CD4-positive, alpha-beta T cell treated with Interleukin-21 for 1 hour (primary cell): ENCODE measurements at places on chromosomes 11 and 22.
A peak's percentile ranks its signal among the peaks of the same experiment; 100 is the strongest.

GRCh38 chr11:115008799-115009198 lies 330.5 kb downstream of the NXPE2 start:
- DNase-seq, result no peak

DNA sequence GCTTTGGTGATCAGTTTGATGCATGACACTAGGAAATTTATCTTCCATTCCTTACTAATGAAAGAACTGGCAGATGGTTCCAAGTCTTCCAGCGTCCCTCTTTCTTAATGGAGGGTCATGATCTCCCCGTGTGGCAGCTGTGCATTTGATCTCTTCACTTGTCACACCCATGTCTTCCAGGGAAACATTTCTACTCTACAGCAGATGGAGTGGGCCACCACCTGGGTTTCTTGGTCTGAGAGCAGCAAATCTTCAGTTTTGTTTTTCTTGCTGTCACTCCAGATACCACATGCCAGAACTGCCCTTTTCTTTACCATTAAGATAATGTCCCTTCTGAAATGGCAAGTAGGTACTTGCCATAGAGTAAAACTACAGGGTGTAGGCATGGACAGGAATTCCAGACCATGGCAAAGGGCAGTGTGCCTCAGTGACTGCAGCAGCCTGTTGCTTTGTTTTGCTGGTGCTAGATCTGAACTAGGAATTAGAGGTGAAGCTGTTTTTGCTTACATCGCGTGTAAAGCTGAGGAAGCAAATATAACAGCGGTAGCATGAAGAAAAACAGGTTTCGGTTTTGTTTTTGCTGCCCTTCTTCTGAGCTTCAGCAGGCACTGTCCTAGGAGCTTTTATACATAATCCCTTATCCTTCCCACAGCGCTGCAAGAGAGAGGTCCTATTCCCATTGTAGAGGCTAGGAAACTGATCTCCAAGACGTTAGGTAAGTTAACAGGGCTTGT lies 20.7 kb upstream of the C11orf96 start:
- no peak for DNase-seq

GRCh38 chr22:35409783-35410662 lies 10.1 kb downstream of the MCM5 start:
- DNase-seq, result peak; percentile 35

DNA sequence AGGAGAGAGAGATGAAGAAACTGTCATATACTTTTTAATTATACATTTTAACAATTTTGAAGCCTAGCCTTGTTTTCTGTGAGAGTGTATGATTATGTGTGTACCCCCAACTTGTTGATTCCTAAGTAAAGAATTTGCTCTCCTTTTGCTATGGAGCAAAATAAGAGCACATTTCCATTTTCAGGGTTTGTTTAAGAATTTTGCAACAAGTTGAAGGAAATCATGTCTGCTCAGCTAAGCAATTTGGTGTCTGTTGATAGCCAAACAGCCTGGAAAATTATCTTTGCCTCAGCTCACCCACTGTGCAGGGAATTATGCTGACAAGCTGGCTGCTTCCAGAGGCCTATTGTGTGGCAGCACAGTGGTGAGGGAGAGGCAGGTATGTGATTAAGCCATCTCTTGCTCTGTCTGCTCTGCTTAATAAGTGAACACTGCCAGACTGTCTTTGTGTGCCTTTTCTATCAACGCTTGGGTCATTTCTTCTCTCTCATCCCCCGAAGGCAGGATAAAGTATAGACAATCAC lies 135.1 kb upstream of the TTC12 start:
- no peak for DNase-seq

GRCh38 chr22:19849835-19850762 lies 4.6 kb downstream of the GNB1L start:
- no peak for DNase-seq

GRCh38 chr22:36010882-36011281 lies 17.7 kb downstream of the RBFOX2 start:
- no peak for DNase-seq

DNA sequence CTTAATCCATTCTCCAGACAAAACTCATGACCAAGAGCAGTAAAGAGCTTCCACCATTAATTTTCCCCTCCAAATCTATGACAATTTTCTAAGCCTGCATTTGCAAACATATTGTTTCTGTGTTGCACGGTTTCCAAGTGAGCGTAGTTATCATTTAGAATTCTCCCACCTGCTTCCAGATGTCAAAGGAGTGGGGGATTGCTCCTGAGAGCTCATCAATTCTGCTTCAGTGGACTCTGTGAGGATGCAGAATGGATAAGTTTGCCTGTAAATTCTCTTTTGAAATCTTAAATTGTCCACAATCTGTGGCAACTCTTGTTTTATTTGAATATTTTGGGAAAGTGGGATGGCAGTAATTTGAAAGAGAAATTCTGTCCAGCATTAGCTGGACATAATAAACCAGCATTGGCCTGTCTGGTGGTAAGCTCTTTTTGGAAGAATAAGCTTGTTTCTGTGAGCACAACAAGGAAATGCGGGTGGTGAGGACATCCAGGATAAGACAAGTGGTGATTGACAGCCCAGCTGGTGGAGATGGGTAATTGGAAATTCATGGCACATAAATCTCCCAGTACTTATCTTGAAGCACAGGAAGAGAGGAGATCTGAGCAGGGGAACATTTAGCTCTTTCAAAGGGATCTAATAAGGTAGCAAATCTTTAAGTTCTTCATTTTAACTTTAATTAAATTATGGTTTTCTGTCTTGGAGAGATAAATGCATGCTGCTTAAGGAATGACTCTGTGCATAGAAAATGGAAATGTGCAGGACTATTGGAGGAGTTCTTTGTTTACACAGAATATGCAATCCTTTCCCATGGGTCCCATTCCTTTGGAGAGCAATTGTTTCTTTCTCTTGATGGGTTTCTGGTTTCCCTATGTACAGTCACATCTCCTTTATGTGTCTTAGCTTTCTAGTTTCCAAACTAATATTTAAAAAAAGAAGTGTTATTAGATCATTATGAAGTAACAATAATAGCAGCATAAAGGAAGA lies 73.2 kb downstream of the FAT3 start:
- DNase-seq, result no peak

DNA sequence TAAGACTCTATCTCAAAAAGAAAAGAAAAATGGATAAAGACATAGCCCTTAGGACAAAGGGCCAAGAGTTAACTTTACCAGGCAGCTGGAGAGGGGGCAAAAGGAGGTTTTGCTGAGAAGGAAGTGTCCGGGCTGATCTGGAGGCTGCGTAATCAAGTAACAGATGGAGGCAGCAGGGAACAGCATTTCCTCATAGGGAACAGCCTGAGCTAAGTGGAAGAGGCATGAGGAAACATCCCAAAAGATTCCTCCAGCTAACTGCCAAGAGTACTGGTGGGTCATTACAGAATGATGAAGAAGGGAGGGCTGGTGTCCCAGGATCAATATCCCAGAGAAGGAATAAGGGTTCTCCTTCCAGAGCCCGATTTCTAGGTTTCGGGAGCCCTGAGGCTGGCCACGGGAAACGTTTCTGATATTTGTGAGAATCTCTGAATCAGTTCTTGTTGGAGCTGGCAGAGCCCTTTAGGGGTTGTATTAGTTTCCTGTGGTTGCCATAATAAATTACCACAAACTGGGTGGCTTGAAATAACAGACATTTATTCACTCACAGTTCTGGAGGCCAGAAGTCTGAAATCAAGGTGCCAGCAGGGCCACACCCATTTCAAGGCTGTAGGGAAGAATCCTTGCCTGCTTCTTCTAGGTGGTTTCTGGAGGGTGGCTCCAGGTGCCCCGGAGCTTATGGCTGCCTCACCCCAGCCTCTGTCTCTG lies 21.2 kb downstream of the LIF start:
- no peak for DNase-seq

DNA sequence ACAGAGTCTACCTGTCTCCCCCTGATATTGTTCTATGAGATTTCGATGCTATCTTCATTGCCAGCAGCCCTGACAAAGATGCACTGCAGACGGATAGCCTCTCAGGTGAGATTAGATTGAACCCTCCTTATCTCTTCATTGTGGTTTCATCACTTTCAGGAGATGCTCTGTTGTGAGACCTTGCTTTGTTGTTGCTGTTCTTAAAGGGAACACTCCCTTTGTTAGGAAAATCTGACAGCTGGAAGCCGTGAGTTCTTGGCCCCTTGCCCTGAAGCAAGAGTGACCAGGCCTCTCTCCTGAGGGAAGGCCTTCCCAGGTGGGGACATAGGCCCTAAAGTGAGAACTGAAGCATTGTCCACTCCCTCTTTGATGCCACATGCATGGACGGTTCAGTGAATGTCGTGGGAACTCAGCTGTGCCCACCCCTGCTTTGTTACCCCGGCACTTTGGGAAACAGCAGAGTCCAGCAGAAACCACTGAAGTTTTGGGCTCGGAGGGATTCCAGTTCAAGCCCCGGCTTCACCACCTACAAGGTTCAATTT lies 976.1 kb downstream of the TBC1D22A start:
- DNase-seq, result no peak

- no peak for DNase-seq
These were observed 2.4 kb upstream of the SGSM3 start for GRCh38 chr22:40368016-40368415.

DNA sequence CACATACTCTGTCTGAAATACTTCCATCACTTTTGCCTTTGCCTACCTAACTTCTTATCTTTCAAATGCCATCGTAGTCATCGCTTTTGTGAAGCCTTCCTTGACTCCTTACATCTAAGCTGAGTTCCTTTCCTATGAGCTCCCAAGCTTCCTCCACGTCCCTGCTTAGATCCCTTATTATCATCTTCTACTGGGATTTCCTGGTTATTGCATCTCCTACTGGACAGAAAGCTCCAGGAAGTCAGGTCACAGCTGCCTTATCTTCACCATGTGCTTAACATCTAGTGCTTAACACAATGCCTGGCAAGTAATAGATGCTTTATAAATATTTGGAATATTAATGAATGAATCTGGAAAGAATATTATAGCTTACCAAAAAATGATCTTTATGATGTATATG lies 5.9 kb downstream of the YPEL4 start:
- no peak for DNase-seq

GRCh38 chr11:112558691-112559090 lies 298.0 kb upstream of the PLET1 start:
- DNase-seq, result no peak

- peak; percentile 55 for DNase-seq
These were observed at the start of gene FZD4 for GRCh38 chr11:86955361-86956120. TSS of gene FZD4 (minus strand) at chr11:86955395. CDS start at chr11:86955085, 310 bp downstream.

DNA sequence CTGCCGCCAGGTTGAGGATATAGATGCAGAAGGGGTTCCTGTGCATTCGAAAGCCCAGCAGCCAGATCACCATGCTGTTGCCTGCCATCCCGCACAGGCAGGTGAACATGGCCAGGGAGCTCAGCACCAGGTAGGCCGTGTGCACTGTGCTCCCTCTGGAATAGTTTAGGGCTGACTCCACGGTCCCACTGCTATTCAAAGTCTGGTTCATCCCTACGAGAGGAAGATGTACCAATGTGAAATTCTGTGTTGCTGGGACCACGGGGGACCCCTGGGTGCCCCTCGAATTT lies at the start of gene MRGPRD:
MRGPRD (minus strand) TSS at position 211 of the 290 bp plus-strand sequence; CDS start at position 211, 0 bp downstream.
- no peak for DNase-seq

DNA sequence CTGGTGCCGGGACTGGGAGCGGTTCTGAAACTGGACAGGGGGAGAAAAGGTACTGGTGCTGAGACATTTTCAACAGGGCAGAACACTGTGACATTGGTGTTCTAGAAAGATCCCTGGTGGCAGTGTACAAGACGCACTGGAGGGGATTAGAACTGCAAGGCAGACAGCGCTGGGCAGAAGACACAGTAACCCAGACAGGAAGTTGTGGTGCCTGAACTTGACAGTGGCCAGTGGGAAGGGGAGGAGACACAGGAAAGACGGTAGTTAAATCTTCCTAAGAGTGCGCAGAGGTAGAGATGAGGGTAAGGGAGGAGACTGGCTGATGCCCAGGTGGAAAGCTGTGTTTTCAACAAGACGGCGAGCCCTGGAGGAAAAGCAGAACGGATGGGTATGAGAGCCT lies 24.5 kb downstream of the FAM227A start:
- no peak for DNase-seq

GRCh38 chr11:48900131-48900800 lies 83.4 kb downstream of the TRIM51G start:
- no peak for DNase-seq

DNA sequence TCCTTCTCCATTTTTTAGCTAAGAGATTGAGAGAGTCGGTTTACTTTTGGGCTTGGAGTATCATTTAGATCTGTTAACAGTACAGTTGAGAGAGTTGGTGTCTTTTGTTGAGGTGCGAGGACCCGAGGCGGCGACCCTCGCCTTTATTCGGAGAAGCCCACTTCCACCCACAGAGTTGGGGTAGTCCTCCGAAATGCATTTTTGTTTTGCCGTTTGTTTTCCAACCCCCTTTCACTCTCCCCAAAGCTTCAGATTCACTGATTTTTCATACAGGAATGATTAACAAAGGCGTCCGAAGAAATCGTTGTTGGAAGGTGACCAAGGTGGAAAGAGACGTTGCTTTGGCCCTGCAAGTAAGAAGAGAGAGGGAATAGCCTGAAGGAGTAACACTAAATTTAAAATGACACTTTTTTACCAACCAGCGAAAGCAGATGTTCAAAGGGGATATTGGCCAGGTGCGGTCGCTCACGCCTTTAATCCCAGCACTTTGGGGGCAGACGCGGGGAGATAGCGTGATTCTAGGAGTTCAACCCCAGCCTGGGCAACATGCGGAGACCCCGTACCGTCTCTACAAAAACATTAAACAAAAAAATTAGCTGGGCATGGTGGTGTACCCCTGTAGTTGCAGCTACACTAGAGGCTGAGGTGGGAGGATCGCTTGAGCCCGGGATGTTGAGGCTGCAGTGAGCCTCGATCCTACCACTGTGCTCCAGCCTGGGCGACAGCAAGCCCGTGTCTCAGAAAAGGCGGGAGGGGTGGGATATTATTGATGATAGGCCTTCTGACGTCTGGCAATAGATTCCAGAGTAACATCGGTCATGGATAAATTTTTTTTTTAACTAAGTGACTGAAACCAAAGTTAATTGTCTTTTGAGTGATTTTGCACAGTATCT lies 899 bp upstream of the RAB30 start:
- DNase-seq, result peak; percentile 13

- no peak for DNase-seq
These were observed 154.4 kb downstream of the FEZ1 start for GRCh38 chr11:125341676-125342075.

DNA sequence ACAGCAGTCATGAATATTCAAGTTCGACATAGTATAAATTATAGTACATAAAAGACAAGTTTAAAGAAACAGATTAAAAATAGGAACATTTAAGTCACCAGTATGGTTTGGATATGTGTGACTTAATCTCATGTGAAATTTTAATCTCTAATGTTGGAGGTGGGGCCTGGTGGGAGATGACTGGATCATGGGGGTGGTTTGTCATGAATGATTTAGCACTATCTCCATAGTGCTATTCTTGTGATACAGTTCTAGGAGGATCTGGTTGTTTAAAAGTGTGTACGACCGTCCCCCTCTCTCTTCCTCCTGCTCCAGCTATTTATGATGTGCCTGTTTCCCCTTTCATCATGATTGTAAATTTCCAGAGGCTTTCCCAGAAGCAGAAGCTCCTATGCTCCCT lies 3.3 kb downstream of the KDM4E start:
- no peak for DNase-seq

- DNase-seq, result no peak
These were observed 2.0 kb downstream of the WT1 start for GRCh38 chr11:32433101-32433913.

DNA sequence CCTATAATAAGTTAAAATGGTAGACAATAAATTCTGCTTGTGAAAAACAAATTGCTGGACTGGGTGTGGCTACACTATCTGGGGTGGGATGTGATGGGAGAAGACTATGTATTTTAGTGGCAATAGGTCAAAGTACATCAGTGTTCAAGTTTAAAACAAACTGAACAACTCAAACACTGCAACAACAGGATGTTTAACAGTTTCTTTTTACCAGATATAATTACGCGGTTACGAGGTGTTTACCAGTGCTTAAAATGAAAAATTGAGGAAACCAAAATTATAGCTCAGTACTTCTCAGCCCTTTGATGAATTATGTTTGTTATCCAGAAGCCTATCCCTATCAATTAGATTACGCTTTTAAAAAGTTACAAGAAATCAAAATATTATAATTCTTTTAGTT lies 3.2 kb downstream of the PRDM10 start:
- no peak for DNase-seq
